ENCODE measurements at places on chromosomes 6 and 20.

DNA sequence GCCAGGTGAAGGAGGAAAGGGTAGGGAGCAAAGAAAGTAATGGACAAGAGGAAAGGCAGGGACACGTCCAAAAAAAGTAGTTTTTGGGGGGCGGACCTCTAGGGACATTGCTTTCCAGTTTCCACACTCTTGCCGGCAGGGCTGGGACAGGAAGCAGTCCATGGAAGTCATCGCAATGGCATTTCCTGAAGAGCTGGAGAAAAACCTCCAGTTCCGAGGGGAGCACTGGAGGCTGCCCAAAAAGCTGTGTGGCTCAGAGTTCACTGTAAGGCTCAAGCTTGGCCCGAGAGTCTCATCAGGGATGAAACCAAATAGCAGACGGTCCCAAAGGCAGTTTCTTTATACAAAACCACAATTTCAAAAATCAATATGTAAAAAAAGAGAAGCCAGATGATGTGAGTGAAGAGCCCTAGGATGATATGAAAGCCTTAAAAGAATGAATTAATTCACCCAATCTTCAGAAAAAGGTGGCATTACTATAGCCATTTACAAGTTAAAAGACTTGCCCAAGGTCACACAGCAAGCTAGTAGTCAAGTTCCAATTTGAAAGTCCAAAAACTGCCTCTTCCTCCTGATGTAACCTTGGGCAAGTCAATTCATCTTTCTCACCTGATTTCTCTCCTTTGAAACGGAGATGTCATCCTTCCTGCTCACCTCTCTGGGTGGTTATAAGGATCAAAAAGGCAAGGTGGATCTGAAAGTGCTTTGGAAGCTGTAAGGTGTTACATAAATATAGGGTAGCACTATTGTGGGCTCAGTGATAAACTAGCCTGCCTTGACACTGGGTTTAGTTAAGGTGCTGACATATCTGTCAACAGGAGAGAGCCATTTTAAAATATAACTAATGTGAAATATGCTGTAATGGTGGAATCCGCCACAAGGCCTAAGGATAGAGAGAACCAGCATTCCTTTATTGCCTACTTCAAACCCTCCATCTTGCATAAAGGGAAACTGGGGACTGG lies 9.1 kb downstream of the BCL2L1 start:
- peak; percentile 91 for DNase-seq

- DNase-seq = no peak
Measured at GRCh38 chr6:30795549-30796293, 51.4 kb upstream of the IER3 start.

GRCh38 chr20:50794181-50794845 lies 548 bp upstream of the BCAS4 start:
- DNase-seq = no peak

GRCh38 chr20:21505810-21506530 lies 7.9 kb downstream of the NKX2-2 start:
- DNase-seq = peak; percentile 61

Data from adipocyte (in vitro differentiated cells).